ENCODE measurements at places on chromosomes 6 and 20. TPM values are rescaled to one million over a fixed set of nuclear protein-coding genes. Genes with fewer than 3 reads are reported as not detected.

DNA sequence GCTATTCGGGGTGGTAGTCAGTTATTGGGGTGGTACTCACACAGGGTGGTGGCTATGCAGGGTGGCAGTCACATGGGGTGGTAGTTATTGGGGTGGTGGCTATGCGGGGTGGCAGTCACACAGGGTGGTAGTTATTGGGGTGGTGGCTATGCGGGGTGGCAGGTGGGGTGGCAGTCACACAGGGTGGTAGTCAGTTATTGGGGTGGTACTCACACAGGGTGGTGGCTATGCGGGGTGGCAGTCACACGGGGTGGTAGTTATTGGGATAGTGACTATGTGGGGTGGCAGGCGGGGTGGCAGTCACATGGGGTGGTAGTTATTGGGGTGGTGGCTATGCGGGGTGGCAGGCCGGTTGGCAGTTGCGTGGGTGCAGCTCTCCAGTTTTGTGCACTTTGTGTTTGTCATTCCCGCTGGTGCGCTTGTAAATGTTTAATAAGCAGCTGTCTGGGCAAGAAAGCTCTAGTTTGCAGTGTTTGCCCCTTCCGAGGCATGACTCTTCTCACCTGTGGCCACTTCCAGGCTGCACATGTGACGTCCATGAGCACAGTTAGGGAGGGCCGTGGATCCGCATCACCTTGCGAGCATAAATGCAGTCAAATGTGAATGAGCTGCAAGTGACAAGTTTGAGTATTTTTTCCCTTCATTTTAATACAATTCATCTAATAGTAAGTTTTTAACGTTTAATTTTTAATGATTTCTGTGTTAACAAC is 219.0 kb upstream of the CST7 start:
- DNase-seq: no peak

DNA sequence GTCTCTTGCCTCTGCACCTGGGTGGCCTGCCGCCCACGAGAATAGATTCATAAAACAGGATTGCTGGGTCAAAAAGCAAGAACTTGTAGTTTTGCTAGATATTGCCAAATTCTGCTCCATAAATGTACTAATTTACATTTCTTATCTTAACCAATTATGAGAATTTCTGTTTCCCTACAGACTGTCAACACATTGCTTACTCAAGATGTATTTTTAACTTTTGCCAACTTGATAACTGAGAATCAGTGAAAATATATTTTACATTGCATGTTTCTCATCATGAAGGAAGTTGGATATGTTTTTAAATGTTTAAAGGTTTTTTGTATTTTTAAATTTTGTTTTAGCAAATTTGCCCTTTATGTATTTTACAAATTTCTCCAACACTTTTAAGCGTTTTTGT is 664.8 kb downstream of the MMUT start:
- DNase-seq: no peak

- DNase-seq: no peak
These were observed 66.8 kb upstream of the EYA2 start for GRCh38 chr20:46827718-46828458.

DNA sequence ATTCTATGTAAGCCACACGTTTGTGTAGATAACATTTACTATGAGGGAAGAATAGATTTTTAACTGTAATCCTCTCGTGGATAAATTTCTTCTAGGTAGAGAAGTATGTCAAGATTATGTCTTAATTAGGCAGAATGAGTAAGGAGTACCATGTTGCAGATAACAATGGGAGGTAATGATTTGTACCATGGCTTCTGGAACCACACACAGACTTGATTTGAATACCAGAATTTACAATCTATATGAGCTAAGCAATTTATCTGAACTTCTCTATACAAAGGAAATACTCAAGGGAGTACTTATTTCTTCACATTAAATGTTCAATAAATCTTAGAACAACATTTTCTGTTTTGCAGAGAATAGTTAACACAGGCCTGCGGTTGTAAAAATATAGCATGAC is 51.5 kb downstream of the RPS12 start:
- DNase-seq: no peak

The BTN2A1 gene
- total RNA-seq: 26.3 TPM

- DNase-seq: no peak
These were observed 289.9 kb upstream of the ZFP64 start for GRCh38 chr20:52481443-52481842.

Measured in upper lobe of right lung (tissue), 1 donor.